ENCODE measurements at places on chromosomes 4 and X.

DNA sequence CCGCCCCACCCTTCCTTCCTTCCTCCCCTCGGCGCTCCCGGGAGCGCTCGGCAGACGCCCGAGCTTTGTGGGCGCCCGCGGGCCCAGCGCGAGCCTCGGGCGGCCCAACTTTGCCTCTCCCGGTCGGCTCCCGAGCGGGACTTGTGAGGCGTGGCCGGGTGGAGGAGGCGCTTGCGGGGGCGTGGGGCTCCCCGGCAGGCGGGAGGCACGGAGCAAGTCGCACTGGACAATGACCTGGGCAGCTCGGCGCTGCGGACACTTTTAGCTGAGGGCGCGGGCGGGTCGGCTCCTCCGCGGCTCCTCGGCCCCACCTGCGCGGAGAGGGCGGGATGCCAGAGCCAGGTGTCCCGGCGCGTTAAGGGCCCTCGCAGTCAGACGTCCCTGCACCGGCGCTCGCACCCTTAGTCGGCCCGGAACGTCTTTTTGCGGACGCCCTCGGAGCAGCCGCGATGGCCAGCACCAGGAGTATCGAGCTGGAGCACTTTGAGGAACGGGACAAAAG lies 385 bp downstream of the DCLK2 start:
- DNase-seq, result no peak

- no peak for DNase-seq
Measured at GRCh38 chr4:29540439-29541102, 1179.6 kb upstream of the PCDH7 start.

DNA sequence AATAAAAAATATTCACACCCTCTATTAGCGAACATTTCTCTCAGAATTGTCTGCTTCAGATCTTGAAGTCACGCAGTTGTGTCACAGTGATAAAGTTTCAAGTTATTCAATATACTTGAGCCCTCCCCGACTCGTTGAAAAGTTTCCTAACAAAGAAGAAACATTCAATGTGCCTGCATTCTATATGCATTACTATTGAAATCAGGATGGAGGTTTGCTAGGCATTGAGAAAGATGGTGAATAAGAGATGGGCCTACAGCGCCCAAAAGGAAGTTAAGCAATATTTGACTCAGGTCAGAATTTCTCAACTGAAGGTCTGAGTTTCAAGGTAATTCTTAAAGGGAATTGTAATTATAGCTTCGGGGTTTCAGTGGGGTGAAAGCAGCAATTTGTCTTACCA lies 6.1 kb downstream of the TCEANC start:
- no peak for DNase-seq

DNA sequence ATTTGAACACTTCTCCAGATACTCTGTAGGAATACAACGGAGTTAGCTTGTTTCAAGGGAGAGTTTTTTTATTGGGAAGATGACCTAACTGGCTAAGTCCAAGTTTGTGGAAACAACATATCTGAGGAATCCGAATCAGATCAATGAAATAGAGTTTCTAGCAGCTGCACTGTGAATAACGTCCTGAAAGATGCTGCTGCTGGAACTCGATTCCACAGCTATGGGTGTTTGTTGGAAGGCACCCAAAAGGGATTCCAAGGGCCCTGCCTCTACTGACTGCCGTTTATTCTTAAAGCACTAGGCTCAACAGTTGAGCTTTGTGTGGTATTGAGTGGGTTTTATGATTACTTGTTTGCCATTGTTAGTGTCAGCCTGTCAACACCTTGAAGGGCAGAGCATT lies 6.6 kb upstream of the GBA3 start:
- no peak for DNase-seq

- DNase-seq, result no peak
Measured at GRCh38 chr4:42454755-42455420, 57.6 kb downstream of the SHISA3 start.

DNA sequence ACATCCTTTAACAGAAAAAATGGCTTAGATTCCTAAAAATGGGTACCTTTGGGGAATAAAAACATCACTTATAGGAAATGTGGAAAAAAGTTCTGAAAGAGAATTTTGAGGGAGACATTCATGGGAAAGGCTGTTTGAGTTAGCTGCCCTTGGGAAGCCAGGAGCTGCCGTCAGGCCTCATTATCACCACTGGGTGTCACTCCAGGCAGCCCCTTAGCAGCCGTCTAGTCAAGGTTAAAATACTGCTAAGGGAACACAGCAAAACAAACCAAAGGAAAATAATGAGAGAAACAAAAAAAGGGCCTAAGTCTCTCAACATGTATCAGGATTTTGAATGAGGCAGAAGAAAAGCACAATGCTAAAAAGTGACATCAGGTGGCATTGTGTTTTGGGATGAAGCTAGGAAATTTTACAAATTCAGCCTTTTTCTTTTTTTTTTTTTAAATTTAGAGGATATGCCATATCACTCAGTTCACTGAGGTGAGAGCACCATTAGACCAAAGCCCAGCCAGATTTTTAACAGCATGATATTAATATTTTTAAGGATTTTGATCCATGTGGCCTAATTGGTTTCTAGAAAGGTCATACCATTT lies 235.3 kb downstream of the GPAT3 start:
- peak; percentile 52 for DNase-seq

- peak; percentile 3 for DNase-seq
Measured at GRCh38 chr4:157172011-157172410, 48.5 kb upstream of the GRIA2 start.

- no peak for DNase-seq
Measured at GRCh38 chr4:78766650-78767049, 9.5 kb upstream of the BMP2K start.

GRCh38 chr4:118322831-118323502 lies 29.8 kb downstream of the PRSS12 start:
- DNase-seq, result no peak

DNA sequence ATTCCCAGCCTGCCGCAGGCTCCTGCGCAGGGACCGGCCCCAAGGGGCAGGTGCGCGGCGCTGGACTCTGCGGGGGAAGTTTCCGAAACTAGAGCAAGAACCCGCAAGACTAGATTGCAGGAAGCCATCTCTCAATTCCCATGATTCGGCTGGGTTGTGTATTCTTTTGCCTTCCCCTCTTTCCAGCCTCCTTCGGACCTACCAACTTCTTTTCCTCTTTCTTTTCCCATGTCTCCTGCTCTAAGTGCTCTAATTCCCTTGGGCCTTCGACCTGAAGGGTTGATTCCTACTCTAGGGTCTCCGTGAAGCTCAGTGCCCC lies 645 bp upstream of the OPHN1 start:
- DNase-seq, result no peak

DNA sequence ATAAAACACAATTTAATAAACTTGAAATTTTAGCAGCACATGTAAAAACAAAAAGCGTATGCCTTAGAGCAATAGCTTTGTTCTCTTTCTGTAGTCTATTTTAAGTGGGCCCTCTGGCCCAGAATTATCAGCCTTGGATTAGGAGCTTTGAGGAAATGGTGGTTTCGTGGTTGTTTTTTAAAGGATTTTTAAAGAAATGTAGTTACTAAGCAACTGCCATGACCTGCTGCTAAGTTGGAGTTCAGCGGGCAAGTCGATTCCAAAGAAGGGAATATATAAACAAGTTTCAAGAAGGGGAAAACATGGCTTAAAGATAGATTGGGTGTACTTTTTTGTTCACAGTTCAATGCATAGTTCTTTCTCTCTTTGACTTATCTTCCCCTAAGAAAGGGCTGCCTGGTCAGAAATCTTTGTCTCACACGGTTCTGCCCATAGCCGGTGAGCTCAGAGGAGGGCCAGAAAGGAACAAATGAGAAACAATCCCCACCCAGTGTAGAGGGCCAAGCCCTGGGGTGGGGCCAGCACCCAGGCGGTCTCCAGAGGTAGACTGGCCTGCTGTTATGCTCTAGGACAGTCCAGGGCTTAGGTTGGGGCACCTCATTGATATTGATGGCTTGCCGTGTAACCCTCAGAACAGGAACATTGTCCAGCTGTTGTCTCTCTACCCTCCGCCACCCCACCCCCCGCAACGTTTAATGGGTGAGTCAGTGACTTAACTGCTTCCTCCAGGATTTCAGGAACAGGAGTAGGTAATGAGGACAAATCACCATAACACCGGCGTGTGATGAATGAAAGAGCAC lies 32.5 kb downstream of the DLG3 start:
- peak; percentile 36 for DNase-seq

DNA sequence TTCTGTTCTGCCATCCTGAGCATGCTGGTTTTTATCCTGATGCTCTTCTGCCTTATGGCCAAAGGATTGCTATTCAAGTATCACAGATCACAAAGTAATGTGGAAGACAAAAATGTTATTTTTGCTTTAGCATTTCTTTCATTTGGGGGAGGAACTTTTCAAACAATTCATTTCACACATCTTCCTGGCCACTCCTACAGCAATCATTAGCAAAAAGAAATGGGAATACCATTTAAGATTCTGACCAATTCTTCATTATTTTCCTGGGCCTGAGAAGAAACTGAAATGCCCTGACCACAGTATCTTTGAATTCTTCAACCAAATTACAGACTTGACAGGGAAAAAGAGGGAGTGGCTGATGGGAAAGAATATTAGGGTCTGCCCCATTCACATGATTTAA lies 38.0 kb upstream of the GRID2 start:
- no peak for DNase-seq

DNA sequence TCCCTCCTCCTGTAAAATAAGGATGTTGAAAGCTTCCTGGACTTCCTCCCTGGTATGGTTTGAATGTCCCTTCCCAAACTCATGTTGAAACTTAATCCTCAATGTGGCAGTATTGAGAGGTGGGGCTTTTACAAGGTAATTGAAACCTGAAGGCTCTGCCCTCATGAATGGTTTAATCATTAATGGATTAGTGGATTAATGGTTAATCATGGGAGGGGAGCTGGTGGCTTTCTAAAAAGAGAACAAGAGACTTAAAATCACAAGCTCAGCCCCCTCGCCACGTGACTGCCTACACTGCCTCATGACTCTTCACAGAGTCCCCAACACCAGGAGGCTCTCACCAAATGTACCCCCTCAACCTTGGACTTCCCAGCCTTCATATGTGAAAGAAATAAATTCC lies 124.6 kb upstream of the ANXA3 start:
- no peak for DNase-seq

- DNase-seq, result no peak
Measured at GRCh38 chr4:141571362-141571761, 65.0 kb upstream of the IL15 start.

DNA sequence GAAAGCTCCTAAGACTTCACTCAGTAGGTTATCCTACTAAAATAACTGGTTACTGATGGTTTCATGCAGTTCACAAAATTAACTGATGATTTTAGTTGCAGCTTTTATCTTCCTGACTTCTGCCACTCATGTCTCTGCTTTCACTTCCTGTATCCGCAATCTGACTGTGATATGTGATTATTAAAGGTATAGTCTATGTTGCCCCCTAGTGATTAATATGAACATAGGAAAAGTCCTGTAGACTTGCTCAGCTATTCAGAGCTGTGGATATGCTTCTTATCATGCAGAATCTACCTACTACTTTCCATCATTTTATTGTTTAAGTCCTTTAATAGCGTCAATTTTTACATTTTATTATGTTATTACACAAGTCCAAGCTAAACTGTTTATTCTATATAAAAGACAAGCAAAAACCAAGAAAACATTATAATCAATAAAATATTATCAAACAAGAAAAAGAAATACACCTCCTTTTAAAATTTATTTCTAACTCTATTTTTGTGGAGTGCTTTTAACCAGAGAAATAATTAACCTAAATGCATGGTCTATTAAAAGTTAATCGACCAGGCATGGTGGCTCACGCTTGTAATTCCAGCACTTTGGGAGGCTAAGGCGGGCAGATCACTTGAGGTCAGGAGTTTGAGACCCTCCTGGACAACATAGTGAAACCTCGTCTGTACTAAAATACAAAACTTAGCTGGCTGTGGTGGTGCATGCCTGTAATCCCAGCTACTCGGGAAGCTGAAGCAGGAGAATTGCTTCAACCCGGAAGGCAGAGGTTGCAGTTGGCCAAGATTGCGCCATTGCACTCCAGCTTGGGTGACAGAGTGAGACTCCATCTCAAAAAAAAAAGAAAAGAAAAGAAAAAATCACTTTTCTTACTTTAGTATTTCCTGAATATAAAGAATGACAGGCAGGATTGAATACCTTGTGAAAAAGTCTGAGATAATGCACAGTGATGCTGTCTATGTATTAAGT lies 40.4 kb upstream of the TLR2 start:
- peak; percentile 8 for DNase-seq

GRCh38 chrX:24262309-24262708 lies 51.6 kb downstream of the SUPT20HL2 start:
- no peak for DNase-seq

GRCh38 chr4:45345558-45345957 lies 619.2 kb upstream of the GNPDA2 start:
- DNase-seq, result no peak

DNA sequence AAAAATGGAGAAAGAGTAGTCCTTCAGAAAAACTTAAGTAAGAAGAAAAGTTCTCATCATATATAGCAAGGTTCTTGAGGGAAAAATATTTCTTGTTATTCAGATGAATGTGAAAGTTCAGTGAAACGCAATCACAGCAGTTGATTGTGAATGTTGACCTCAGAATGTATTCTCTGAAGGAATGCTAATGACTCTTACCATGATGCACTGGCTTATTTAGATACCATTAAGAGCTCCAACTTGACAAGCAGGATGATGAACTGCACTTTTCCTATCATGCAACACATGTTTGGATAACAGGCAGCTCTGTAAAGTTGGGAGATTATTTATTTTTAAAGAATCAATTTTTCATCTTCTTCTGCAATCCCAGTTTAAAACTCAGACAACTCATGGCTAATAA lies 115.5 kb upstream of the MYOZ2 start:
- no peak for DNase-seq

DNA sequence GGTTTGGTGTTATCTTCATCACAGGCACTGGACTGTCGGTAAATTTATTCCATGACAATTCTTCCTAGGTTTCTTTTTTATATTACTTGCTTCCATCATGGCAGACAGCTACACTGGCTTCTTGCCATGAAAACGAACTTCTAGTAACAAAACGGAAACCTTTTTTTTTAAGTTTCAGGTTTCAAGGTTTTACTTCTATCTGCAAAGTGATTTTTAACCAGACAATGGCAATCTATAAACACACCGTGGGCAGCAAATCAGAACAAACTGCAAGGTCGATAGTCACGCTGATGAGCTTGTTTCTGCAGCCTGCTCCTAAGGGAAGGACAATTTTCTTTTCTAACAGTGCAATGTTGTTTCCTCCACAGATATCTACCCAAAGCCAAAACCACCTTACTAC lies 29.9 kb downstream of the XG start:
- no peak for DNase-seq

DNA sequence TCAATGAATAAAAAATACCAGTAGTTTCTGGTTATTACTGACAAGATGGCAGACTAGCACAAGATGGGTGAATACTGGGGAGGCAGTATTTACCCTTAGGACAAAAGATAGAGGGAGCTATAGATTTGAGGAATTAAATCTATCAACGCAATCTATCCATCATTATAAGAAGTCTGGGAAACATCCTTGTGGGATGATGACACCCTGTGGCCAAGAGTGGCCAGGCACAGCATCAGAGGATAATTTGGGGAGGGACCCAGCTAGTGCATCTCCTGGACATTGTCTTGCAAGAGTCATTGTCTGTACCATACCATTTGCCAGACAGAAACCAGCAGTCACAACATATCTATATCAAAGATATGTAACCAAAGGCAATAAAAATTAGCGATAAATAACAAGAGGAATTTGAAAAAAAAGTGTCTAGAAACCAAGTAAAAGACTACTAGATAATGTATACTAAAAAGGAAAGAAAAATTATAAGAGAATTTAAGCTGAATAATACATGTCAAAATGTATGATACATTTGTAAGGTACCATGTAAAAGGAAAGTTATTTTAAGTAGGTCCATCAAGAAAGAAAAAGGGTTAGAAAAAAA lies 22.9 kb downstream of the KCTD8 start:
- DNase-seq, result no peak

Data from stromal cell of bone marrow (primary cell).